Activated CD4-positive, alpha-beta T cell treated with anti-CD3 and anti-CD28 coated beads for 48 hours (primary cell): ENCODE measurements at places on chromosomes 7 and 10.

- DNase-seq = no peak
These were observed 80.6 kb downstream of the BEND7 start for GRCh38 chr10:13448216-13448615.

DNA sequence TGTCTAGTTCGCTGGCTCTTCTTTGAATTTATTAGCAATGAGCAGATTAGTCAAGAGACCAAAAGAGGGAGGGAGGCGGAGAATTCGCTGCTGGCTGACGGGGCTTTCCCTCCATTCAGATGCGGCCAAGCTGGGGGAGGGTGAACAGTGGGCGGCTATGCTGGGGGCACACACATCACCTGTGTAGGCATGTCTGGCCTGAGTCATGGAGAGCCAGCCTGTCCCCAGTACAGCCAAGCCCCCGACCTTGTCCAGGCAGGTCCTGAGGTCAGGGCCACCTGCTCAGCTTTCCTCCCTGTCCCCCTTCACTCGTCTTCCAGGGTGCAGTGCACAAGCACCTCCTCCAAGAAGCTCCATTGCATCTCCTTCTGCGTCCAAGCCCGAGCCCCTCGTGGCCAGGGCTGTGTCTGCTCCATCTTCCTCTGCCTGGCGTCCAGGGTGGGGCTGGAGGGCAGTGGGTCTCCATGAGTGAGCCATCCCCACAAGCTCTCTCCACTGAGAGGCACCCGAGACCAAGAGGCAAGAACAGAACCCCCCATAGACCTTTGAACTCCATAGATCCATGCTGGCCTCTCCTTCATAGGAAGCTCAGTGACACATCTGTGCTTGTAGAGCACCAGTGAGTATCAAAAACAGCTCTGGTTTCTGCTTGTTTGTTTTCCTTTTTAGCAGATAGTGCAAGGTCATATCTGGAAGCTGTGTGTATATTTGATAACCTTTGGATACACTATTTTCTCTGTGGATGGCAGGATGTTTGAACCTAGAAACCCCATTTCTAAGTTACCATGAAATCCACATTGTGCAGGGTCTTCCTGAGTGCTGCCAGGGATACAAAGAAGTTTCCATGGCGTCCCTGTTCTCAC, 1.9 kb upstream of the DEPP1 start:
- no peak for DNase-seq

- DNase-seq = peak; percentile 42
These were observed 35.1 kb upstream of the DNAH11 start for GRCh38 chr7:21507627-21508343.

- DNase-seq = peak; percentile 8
These were observed 62.6 kb upstream of the GHITM start for GRCh38 chr10:84076540-84077195.

- DNase-seq = no peak
These were observed 119.3 kb upstream of the LAMB4 start for GRCh38 chr7:108249453-108249852.

- DNase-seq = no peak
These were observed 1.3 kb downstream of the PILRA start for GRCh38 chr7:100374601-100375000.

- DNase-seq = no peak
These were observed 105.9 kb upstream of the ARID5B start for GRCh38 chr10:61795551-61795950.
